Heart left ventricle (tissue), 16 donors: ENCODE measurements at places on chromosomes 2 and 18. TPM values are rescaled to one million over a fixed set of nuclear protein-coding genes. Genes with fewer than 3 reads are reported as not detected.

- no peak for DNase-seq
Observed at GRCh38 chr2:176104316-176105077, 2.6 kb upstream of the HOXD11 start.

DNA sequence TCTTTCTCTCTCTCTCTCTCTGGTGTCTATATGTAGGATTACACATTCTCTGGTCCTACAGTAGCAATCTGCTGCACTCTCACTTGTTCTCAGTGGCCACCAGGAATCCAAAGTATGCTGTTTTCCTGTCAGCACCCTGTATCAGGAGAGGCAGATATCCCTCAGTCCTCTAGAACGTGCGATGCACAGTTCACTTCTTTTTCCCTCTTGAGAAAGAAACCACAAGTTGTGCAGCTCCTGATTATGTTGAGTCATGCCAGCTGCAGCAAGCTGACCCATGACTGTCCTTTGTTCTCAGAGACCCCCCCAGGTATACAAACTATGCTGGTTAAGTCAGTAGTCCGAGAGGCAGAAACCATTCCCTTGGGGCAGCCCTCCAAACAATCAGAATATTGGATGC is 54.6 kb downstream of the LANCL1 start:
- no peak for DNase-seq

DNA sequence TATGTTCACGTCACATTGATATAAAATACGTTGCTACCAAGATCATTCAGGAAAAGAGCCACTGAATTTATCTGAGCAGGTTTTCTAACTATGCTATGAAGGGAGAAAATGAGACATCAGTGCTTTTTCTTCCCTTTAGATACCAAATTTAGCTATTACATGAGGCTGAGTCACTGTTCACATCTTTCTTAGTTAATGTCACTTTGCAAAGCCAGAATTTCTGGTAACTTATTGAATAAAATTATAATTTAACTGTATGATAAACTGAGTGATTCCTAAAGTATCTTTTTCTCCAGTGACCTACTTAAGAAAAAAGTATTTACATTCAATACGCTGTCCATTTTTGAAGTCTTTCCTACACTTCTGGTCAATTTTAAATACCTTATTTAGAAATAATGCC is 22.7 kb downstream of the C1D start:
- no peak for DNase-seq

GRCh38 chr2:20447437-20448245 is 767 bp downstream of the RHOB start:
- peak; percentile 59 for DNase-seq

DNA sequence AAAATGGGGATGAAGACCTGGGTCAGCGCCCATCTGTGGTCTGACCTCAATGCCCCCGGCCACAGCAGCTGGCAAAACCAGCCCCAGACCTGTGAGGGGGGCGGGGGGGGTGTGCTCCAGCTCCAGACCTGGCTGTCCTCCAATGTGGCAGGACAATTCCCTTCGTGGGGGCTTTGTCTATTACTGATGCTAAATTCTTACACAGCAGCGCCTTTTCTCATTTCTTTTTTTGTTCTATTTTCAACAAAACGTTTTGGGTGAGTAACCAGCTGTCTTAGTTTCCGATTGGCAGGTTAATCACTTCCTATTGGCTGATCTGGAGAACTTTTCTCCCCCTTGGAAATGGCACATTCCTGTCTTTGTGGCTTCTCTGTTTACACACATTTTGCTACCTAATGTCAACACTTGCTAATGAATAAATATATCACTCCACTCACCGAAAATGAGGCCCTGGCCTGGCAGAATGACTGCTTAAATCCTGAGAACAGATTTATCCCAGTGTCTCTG is 4.4 kb downstream of the SMAD7 start:
- no peak for DNase-seq

DNA sequence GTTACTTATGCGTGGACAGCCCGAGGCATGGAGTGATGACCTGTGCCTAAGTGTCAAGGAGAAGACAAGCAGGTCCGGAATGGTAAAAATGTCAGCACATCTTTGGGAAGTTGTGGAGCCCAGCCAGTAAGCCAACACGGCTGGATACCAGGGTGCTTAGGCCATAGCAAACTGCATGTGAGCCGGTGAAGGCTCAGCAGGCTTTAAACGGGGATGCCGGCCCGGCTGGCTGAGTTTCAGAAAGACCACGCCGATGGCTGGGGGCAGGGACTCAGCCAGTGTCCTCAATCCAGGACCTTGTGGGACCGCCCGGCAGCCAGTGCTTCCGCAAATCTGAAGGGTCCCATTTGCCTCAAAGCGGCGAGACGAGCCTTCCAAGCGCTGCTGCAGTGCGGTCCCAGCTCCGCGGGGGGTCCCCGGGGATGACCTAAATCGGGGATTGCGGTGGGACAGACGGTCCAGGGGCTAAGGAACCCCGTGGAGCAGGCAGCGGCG is 946 bp upstream of the AGAP1 start:
- peak; percentile 40 for DNase-seq

GRCh38 chr18:48203961-48204666 is 205.1 kb downstream of the ZBTB7C start:
- DNase-seq: no peak

DNA sequence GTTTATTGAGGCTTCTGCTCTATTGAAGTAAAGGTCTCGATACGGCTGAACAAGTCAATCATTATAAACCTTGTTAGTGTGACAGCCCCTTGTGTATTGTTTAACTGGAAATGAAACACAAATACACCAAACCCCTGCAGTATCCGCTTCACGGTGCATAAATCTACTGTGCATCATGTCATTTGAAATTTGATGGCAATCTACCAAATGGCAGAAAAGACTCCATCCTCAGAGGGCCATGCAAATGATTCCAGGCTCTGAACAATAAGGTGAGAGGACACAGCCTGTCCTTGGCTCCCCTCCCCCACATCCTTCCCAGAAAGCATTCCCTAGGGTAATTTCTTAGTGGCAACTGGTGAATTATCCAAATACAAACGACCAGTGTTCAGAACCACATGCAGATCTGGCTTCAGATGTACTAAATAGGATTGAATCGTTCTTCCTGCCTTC is 80.6 kb downstream of the ADCYAP1 start:
- DNase-seq: no peak

- DNase-seq: no peak
Observed at GRCh38 chr18:73923866-73924265, 223.8 kb downstream of the FBXO15 start.

DNA sequence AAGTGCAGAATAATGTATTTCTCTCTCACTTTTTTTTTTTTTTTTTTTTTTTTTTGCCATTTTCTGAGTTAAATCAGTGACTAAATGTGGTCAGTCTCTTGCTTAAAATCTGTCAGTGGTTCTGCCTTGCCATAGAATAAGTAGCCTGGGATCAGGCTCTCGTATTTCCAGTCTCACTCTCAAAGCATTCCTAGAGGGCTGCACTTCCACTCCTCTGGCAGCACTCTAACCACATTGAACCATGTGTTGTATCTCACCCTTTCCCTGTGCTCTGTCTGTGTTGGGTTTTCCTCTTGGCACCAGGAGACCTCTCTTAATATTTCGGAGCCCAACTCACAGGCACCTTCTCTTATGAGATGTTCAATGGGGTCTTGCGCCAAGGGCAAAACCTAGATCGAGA is 304.4 kb downstream of the CTNNA2 start:
- DNase-seq: no peak

GRCh38 chr2:218262631-218263586 is 2.1 kb downstream of the GPBAR1 start:
- no peak for DNase-seq

GRCh38 chr2:220144411-220144810 is 517.0 kb downstream of the SLC4A3 start:
- DNase-seq: no peak

GRCh38 chr18:62140259-62140658 is 46.6 kb downstream of the PIGN start:
- DNase-seq: no peak

GRCh38 chr18:29588446-29589100 is 1411.6 kb upstream of the CDH2 start:
- no peak for DNase-seq

Gene METTL4
- polyA plus RNA-seq: 3.1 TPM

Gene PSMA8
- polyA plus RNA-seq: not detected

Gene KCNS3
- 2.5 TPM for polyA plus RNA-seq

Gene NAT8
- polyA plus RNA-seq: not detected

Gene FEV
- not detected for polyA plus RNA-seq

Gene CDK5R2
- not detected for polyA plus RNA-seq

Gene PLGLB2
- polyA plus RNA-seq: 0.75 TPM

Gene EVA1A
- 0.19 TPM for polyA plus RNA-seq

Gene HTRA2
- 45.4 TPM for polyA plus RNA-seq
